ENCODE measurements at places on chromosomes 4 and X. TPM values are rescaled to one million over a fixed set of nuclear protein-coding genes. Genes with fewer than 3 reads are reported as not detected.

FAM53A gene
- total RNA-seq = 4.3 TPM

XAGE2 gene
- total RNA-seq = not detected

F8A3 gene
- 0.88 TPM for total RNA-seq

KIT gene
- 0.29 TPM for total RNA-seq

TRMT44 gene
- total RNA-seq = 19.7 TPM

MAGEA4 gene
- not detected for total RNA-seq

GLRB gene
- total RNA-seq = 32.4 TPM

SLC16A2 gene
- 15.6 TPM for total RNA-seq

OTUD6A gene
- total RNA-seq = not detected

ENPEP gene
- 1.1 TPM for total RNA-seq

DKK2 gene
- total RNA-seq = not detected

AMBN gene
- not detected for total RNA-seq

CPXCR1 gene
- not detected for total RNA-seq

SYP gene
- 0.29 TPM for total RNA-seq

VSIG1 gene
- not detected for total RNA-seq

S100G gene
- total RNA-seq = not detected

RPA4 gene
- 1.1 TPM for total RNA-seq

CFI gene
- 53.9 TPM for total RNA-seq
